ENCODE measurements at places on chromosomes 7 and 10. TPM values are rescaled to one million over a fixed set of nuclear protein-coding genes. Genes with fewer than 3 reads are reported as not detected.

DNA sequence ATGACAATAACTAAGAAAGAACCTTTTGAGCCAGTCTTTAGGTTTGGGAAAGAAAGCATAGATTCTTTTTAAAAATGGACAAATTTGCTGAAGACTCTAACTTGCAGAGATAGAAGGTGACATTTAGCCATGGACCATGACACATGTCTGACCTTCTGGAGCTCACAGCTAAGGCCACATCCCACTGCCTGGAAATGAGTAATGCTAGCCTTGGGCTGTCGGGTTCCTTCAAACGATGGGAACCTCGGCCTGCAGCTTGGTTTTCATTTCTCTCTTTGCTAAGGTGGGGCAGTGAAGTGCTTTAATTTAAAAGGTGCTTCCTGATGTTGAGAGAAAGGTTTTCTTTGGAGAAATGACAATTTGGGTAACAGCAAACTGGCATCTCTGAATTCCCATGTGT lies 223.2 kb downstream of the FANK1 start:
- no peaks in the 10 kb centered on the region for H3K36me3 ChIP-seq
- no peak overlapping the region for H3K4me3 ChIP-seq
- H3K27ac ChIP-seq = no peak overlapping the region
- no peaks in the 10 kb centered on the region for H3K4me1 ChIP-seq
- no peaks in the 10 kb centered on the region for H3K27me3 ChIP-seq
- DNase-seq = no peak

Gene CLDN3
- polyA plus RNA-seq = not detected

DNA sequence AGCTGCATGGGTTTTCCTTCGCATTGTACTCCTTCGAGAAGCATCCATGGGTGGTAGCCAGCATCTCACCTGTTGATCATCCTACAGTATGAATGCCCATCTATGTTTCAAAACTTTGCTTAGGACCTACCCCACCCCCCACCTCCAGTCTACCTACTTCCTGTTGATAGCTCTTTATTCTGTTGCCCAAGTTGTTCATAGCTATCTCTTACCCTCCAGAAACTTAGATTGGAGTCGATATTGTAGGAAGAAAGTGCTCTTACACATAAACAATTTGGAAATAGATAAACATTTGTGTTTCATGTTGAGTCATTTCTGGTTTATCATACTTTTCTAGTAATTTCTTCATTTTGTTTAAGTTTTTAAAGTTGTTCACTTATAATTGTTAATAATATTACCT lies 90.1 kb downstream of the FAS start:
- H3K4me1 ChIP-seq = peaks cover 13% of the 10 kb centered on the region
- no peaks in the 10 kb centered on the region for H3K36me3 ChIP-seq
- no peak overlapping the region for H3K27ac ChIP-seq
- H3K4me3 ChIP-seq = no peak overlapping the region

DNA sequence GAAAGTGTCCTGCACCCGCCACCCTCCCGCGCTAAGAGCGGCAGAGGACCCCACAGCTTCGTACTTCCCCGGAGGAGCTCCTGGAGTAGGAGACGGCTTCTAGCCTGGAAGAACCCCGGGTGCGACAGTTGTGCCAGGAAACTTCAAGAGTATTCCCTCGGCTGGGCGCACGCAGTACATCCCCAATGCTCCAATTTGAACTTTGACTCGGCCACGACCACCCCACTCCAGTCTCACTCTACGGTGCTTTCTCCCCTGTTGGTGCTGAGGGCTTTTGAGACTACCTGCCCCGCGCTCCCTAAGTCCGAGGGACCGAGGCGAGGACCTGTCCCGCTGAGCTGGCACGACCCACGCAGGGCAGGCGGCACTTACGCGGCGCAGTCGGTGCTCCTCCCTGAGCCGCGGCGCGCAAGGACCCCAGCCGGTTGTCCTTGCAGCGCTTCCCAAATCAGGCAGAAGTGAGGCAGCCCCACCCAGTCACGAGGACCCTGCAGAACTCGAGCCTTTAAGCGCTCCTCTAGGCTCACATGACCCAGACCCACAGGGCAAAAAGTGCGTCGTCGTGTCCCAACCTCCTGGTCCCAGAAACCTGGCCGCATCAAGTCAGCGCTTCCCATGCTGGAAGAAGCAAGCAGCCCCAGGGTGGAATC lies at the start of gene CPVL:
Gene CPVL (minus strand): TSS at position 481 of the 650 bp plus-strand sequence. CDS start 25,476 bp downstream, outside the sequence.
- peak within 1 kb of the TSS; percentile 24 for H3K27ac ChIP-seq
- no peak within 1 kb of the TSS for H3K4me3 ChIP-seq
- no peak for DNase-seq
- peaks cover 3% of the 10 kb centered on the region for H3K27me3 ChIP-seq
- H3K36me3 ChIP-seq = no peaks in the 10 kb centered on the region
- H3K4me1 ChIP-seq = no peaks in the 10 kb centered on the region

Gene AGR2
- polyA plus RNA-seq = not detected

DNA sequence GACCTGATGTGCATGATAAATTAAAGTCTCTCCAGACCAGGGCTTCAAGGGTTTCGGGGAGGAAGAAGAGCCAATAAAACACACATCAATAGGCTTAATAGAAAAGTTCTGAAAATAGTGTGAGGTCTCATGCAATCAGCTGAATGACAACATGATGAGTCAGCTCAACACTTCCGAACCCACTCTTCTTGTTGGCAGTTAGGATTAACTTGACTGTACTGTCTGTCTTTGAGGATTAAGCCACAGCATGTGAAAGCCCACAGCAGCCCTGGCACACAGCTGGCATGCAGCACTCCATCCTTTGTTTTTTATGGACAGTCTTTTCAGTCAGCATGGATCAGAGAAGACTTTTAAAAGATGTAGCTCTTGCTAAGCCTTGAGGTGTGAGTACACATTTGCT lies 526.9 kb upstream of the VSTM2A start:
- H3K27me3 ChIP-seq = no peaks in the 10 kb centered on the region
- H3K36me3 ChIP-seq = no peaks in the 10 kb centered on the region
- no peak overlapping the region for H3K27ac ChIP-seq
- H3K4me1 ChIP-seq = no peaks in the 10 kb centered on the region
- no peak for DNase-seq

- H3K36me3 ChIP-seq = no peaks in the 10 kb centered on the region
- H3K27me3 ChIP-seq = no peaks in the 10 kb centered on the region
- no peak for DNase-seq
- no peak overlapping the region for H3K27ac ChIP-seq
These were observed 99.2 kb upstream of the LYZL2 start for GRCh38 chr10:30728766-30729165.

DNA sequence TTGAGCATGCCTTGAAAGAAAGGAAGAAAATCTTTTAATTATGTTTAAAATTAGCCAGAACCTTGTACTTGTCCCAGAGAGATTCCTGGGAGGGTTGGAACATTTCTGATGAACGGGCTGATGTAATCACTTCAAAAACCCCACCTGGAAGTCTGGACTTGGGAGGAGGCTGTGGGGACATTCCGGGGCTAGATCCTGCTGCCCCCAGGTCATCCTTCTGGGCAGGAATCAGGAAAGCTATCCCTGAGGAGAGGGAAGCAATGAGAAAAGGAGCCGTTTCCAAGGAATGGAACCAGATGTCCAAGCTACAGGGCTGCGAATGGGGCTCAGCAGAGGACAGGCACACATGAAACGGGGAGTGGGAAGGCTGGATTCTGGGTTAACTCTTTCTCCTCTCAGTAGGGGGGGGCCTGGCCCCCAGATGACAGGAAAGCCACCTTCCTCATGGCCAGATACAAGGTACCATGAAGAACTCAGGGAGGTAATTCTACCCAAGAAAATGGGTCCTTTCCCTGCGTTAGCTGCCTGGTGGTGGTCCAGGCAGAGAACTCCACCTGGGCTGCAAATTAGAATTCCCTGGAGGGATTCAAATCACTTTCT lies 280.1 kb downstream of the TCF7L2 start:
- H3K4me1 ChIP-seq = no peaks in the 10 kb centered on the region
- no peak overlapping the region for H3K27ac ChIP-seq
- no peaks in the 10 kb centered on the region for H3K36me3 ChIP-seq
- DNase-seq = no peak

DNA sequence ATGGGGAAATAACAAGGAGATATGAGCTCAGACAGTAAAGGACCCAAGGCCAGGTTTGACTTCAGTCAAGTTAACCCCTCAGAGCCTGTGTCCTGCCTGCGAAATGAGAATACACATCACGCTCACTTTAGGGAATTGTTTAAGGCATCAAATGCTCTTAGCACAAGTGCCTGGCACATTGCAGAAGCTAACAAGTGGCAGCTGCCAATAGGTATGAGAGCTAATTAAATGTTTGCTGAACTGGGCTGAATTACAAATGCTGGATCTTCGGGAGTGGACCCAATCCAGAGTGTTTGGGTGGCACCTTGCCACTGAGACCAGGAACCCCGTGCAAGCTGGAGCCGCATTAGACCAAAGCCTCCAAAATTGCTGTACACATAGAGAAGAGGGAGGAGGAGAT lies 136.8 kb downstream of the C10orf90 start:
- H3K4me3 ChIP-seq = no peak overlapping the region
- no peaks in the 10 kb centered on the region for H3K4me1 ChIP-seq
- H3K36me3 ChIP-seq = no peaks in the 10 kb centered on the region
- no peak overlapping the region for H3K27ac ChIP-seq
- H3K27me3 ChIP-seq = no peaks in the 10 kb centered on the region

- no peaks in the 10 kb centered on the region for H3K27me3 ChIP-seq
- H3K36me3 ChIP-seq = no peaks in the 10 kb centered on the region
- no peak for DNase-seq
- H3K27ac ChIP-seq = no peak overlapping the region
- no peak overlapping the region for H3K4me3 ChIP-seq
These were observed 9.5 kb downstream of the IRF5 start for GRCh38 chr7:128946936-128947830.

DNA sequence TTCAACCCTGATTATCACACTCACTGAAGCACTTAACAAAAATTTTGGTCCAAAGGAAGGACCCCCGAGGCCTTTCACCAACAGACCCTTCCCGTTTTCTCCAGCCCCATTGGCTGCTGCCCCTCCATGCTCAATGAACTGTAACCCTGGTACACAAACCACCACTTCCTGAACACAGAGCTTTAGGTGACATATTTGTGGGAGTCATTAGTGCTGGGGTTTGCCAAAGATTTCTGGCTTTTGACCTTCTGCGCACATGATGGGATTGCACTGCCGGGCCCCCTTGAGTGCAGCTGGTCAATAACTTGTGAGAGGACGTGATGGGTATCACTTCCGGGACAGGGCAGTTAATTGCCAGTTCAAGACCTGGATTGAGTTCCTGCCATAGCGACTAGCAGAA lies 9.0 kb upstream of the CAMK1D start:
- no peaks in the 10 kb centered on the region for H3K36me3 ChIP-seq
- H3K4me3 ChIP-seq = no peak overlapping the region
- DNase-seq = no peak
- no peaks in the 10 kb centered on the region for H3K27me3 ChIP-seq
- no peak overlapping the region for H3K27ac ChIP-seq
